Stimulated activated CD8-positive, alpha-beta memory T cell treated with anti-CD3 and anti-CD28 coated beads, Interleukin-7, amount 100 ng/mL, for 4 hours (primary cell): ENCODE measurements at places on chromosomes 4 and X.

DNA sequence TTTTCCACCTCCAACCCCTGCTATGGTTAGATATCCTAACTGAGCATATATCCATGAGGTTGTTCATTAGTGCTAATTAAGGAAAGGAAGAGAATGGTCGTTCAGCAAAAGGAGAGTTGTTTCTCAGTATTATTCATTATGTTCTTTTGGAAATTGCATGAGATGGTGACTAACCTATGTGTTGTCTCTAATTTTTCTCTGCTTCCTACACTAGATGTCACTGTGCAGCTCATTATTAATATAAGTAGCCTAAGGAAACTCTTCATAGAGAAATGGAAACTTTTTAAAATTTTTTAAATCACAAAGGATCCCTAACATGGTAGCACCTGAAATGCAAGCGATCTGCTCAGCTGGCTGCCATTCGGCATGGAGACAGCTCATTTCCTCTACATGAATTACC is 67.7 kb upstream of the FAM9A start:
- no peak for DNase-seq

DNA sequence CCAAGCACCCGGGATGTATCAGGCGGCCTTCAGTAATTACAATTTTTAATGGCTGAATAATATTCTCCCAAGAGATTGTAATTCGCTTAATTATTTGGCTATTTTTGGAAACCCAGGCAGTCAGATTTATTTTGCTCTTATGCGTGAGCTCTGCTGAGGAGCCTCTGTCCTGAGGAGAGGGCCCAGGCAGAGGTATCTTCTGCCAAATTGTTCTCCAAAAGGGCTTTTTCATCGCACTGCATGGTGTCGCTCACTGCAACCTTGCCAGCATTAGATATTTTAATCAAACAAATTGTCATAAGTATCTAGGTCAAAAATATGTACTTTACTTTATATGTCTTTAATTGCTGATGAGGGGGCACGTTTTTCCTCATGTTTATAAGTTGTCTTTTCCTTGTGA is 5.8 kb downstream of the ATP2B3 start:
- no peak for DNase-seq

GRCh38 chr4:89316931-89317366 is 9.3 kb upstream of the GPRIN3 start:
- DNase-seq, result no peak

DNA sequence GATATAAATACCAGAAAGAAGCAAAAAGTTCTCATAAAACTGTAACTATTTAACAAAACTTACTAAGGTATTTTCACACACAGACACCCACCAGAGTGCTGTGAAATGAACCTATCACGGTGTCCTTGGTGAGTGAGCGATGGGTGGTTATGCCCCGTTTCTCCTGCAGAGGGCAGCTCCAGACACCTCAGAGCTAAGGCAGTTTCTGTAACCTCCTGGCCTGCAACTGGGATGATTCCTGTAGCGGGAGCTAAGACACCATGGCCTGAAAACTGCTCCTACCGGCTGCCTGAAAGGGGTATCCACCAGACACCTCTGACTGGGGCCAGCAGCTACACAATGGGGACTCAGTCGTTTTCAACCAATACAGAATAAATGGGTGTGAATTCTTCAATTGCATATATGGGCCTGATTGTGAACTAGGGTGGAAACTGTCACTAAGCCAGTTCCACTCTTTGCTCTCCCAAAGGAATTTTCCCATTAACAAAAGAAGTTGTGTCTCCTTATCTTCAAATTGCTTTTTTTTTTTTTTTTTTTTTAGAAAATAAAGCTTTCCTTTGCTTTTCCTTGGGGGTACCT is 2375.8 kb upstream of the TENM3 start:
- no peak for DNase-seq

- DNase-seq, result no peak
Observed at GRCh38 chr4:153004081-153004850, 68.1 kb downstream of the FHDC1 start.

DNA sequence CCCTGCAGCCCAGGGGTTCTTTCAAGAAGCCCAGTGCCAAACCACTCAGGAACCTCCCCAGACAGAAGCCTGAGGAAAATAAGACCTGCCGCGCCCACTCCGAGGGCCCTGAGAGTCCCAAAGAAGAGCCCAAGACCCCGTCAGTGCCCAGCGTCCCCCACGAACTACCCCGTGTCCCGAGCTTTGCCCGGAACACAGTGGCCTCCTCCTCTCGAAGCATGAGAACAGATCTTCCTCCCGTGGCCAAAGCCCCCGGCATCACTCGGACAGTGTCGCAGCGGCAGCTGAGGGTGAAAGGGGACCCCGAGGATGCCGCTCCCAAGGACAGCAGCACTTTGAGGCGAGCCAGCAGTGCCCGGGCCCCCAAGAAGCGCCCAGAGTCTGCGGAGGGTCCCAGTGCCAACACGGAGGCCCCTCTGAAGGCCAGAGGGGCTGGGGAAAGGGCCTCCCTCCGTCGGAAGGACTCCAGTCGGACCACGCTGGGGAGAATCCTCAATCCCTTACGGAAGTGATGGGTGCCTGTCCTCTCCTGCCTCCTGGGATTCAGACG is 40.2 kb downstream of the FHDC1 start:
- DNase-seq, result no peak

DNA sequence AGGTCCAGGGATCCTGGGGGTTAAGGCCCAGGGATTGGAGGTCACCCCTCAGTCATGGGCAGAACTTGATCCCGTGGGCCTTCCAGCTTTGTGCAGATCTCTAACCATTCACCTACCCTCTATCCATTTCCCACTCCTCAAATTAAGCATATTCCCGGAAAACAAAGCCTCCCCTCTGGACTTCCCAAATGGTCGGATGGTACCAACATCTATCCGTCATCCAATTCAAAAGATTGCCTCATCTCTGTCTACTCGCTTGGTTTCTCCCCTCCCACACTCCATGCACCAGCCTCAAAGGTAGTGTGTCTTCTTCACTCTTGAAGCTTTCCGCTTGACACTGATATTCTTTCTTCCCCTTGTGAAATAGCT is 473 bp upstream of the BCLAF3 start:
- no peak for DNase-seq

- no peak for DNase-seq
Observed at GRCh38 chr4:10703156-10703555, 18.6 kb upstream of the CLNK start.

GRCh38 chr4:165177725-165178666 is 29.4 kb upstream of the KLHL2 start:
- no peak for DNase-seq

DNA sequence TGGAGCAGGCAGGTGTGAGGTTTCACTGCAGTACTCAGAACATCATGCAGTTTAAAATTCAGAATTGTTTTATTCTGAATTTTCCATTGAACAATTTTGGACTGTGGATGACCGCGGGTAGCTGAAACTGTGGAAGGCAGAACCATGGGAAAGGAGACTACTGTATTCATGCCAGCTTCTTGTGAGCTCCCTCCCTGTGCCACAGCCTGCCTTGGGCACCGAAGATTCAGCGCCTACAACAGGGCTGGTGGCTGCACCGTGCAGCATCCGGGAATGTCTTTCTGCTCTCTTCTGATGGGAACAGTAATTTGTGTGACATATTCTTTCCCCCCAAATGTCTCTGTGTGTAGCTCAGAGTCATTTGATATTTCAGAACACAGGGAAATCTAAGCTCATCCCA is 118.5 kb upstream of the NKX1-1 start:
- DNase-seq, result no peak

DNA sequence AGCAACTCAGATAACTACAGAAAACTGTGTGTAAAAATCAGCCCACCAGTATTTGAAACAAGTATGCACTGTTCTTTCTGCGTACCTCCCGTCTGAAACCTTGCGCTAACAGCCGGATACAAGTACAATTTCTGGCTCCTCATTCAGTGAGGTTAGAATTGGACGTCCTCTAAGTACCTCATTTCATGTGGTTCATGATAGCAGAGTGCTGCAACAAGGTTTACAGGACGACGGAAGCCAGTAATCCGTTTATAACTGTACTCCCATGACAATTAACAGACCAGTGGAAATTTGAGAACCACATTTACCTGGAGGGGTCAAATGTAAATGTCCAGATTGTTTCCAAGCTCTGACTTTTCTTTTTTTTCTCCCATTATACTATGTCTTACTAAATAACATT is 52.9 kb upstream of the TENM3 start:
- no peak for DNase-seq
